NCI-H1092 treated with DMSO at 0.1 percent for 48 hours (cell line): ENCODE measurements at places on chromosomes 16 and 17.

DNA sequence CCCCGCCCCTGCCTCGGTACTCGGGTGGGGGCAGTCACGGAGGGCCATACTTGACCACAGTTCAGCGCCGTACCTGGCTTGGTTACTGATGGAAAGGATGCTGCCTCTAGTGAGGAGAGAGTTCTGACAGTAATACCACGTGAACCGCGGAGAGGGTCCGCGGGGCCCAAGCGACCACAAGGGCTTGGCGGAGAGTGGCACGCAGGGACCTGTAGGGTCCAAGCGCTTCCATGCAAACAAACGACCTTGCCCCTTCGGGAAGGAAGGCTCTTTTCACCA is 9.2 kb downstream of the KDM6B start:
- DNase-seq, result peak; percentile 54

- no peak for DNase-seq
These were observed 470.3 kb downstream of the TMEM114 start for GRCh38 chr16:8120001-8120400.

DNA sequence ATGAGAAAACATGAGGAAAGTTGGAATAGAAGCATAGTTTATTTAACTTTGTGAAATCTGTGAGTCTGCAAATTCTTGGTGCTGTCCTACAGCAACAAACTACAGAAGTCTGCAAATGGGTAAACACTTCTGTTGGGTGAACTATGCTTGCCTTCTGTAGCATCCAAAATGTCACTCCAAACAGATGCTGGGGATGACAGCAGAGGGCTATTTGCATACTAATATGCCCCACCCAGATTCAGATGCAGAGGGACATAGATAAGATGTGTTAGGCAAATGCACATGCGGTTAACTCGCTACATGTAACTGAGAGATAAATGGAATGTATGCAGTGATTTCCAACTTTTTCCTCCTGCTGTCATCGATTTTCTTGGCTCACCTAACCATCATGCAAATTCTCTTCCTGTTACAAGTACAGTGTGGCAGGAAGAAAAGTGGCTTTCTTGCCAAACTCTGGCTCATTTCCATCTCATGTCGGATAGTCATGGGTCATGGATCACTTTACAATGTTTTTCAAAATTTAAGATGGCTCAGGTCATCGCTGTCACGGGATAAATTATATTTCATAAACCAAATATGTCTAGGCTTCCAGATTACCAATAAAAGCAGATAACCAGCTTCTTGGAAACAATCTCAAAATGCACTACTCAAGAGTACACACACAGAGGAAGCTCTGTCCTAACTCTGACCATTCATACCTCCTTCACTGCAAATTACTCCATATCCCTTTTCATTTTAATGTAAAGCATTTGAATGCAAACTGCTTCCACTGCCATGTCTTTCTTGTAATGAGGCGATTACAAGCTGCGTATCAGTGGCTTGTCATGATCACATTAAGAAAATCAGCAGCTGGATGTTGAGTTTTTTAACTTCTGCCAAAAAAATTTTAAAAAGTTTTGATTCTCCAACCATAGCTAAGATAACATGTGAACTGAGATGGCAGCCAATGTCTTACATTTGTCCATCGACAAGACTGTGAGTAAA is 47.7 kb downstream of the ADAMTS18 start:
- no peak for DNase-seq

- no peak for DNase-seq
These were observed 1.8 kb upstream of the QPRT start for GRCh38 chr16:29676989-29677785.

- no peak for DNase-seq
These were observed 21.5 kb downstream of the PRCD start for GRCh38 chr17:76561332-76561731.

DNA sequence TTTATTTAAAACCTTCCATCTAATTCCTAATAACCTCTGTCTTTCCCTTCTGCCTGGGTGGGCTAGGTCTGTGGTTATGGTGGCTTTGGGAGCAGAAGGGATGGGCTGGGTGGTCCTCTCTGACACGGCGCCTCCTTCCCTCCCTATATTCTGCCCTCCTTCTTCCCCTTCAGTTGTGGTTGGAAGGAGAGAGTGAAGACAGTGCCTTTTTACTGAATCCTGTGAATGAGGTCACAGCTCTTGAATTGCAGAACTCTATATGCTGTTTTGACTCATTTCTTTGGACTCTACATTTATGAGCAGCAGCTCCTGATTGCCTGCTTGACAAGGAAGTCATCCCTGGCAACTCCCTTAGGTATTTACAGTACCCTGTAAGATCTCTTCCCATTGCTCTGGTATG is 256.0 kb upstream of the ELAC2 start:
- DNase-seq, result no peak

DNA sequence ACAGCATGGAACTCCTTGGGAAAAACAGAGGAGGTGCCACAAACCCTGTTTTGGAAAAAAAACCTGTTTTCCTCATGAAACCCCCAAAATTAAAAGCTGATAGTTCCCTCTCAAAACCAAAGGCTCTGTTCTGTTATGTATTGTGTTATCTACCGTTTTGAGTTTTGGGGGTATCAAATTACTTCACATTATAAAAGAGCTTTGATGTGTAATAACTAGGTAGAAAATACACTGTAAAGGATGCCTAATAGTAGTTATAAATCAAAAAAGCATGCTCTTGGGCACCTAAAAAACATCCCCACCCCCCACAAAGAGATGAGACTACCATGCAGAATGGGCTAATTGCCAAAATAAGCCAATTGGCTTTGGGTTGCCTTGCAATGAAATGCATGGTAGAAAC is 30.8 kb downstream of the C16orf54 start:
- DNase-seq, result no peak

DNA sequence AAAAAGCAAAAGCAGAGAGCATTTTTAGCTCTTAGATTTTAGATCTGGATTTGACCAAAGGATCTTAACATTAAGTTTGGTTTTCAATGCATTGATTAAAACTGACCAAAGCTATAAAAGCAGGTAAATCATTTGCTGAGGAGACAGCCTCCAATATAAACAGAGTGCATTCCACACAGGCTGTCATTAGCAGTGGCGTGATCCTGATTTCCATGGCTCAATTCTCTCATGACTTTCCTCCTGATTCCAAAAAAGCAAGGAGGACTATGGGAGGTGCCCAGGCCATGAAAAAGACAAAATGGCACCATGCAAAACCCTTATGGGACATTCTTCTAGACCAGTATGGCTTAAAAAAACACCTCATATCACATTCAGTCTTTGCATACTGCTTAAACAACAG is 53.5 kb downstream of the PARN start:
- no peak for DNase-seq

GRCh38 chr16:85327731-85328675 is 215.7 kb upstream of the CIBAR2 start:
- peak; percentile 94 for DNase-seq

DNA sequence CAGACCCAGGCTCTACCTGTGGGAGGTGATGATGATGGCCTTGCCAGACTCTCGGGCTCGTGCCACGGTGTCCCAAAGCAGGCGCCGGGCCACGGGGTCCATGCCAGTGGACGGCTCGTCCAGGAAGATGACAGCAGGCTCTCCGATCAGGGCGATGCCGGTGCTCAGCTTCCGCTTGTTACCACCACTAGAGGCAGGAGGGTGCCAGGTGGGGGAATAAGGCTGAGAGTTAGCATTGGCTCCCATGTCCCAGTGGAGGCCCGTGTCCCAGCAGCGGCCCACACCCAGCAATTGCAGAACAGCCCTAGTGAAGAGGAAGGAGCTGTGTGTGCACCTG is 10.3 kb upstream of the RNPS1 start:
- DNase-seq, result no peak

DNA sequence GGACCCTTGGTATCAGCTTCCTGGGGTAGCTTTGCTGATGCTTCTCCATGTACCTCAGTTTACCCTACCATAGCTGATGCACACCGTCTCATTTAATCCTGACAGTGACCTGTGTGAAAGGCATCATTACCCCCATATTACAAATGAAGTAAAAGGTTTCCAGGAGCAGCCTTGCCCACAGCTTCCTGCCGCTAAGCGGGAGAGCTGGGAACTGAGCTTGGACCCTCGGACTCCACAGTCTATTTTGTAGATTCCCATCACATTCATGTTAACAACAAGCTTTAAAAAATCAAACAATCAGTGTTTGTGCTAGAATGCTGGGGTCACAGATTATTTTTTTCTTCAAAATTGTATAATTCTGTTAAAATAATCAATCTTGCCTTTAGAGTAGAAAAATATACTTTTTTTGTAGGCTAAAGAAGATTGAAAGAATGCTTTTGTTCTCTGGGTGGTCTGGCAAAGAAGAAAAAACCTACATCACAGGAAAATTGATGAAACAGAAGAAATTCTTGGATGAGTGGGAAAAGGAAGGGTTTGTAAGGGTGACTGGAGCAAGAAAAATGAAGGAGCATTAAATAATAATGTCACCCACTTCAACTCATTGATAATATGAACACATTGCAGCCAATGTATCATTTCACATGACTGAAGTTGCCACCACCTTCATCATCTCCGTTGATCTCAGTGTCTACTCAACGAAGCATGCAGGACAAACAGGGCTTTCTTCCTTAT is 9.5 kb upstream of the USP10 start:
- no peak for DNase-seq

DNA sequence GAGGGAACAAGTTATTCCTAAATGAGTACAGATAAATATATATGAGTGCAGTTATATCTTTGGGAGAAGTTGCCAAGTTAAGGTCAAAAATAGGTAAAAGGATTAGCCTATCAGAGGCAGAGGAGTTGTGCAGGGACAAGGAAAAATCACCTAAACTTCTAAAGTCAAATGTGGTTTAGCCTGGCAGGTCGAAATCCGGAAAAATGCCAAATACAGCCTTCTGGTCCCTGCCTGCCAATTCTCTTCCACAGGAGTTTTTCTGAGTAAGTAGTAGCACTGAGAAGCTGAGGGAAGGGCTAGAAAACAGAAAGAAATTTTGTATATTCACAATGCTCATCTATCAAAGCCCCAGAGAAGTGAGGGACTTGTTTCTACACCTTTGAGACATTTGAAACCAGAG is 17.6 kb upstream of the CES5A start:
- no peak for DNase-seq

DNA sequence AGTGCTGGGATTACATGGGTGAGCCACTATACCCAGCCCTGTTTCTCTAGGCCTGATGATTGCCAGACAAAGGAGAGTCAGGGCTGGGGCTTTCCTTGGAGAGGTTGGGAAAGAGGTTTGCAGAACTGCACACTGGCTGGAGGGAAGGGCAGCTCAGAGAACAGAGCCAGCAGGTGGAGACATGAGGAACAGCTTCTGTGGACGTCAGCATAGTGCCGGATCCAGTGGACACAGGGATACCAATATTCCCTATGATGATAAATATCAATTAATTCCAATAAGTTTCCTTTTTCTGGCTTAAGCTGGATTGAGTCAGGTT is 43.2 kb upstream of the SCNN1B start:
- no peak for DNase-seq

- no peak for DNase-seq
These were observed 158.6 kb downstream of the XYLT1 start for GRCh38 chr16:17312094-17312710.

GRCh38 chr17:39051001-39051585 is 83.9 kb upstream of the FBXO47 start:
- no peak for DNase-seq

- DNase-seq, result no peak
These were observed 16.0 kb downstream of the SOX8 start for GRCh38 chr16:997440-998051.

DNA sequence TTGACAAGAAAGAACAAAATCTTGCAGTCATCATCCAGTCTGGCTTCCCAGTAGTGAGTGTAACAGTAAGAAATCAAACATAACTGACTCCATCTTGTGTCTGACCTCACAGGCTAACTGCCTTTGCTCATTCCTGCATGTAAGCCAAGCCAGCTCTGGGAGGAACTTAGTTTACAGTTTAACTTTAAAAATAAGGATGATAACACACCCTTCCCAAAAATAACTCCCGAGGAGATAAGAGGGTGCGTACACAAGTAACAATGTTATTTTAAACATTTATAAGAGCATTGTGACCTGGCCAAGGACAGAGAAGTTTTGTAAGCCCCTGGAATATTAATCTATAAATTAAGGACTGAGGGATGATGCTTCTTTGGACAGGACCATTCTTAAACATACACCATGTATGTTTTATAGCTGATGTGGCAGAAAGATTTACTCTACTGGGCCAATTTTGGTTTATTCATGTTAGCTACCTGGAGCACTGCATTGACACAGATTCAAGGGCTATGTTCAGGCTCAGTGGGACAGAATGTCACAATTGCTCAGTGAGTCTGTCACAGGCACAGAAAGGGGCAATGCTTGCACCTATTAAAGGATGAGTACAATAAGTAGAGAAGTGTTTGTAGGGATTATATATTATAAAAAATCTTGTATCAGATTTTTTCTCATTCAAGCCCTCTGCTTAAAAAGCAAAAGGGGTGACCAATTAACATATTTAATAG is 344.1 kb downstream of the UTP18 start:
- DNase-seq, result no peak

DNA sequence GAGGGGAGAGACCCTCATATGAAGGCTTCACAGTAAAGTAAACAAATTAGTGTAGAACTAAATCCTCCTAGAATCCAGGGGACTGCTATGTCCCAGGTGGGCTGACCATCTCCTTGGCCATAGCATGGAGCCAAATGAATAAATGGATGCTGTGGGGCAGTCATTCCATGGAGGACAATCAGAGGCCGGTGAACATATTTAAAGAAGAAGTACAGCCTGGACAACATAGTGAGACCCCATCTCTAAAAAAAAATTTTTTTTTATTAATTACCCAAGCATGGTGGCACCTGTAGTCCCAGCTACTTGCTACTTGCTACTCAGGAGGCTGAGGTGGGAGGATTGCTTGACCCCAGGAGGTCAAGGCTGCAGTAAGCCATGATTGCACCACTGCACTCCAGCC is 5.3 kb upstream of the CBFB start:
- no peak for DNase-seq

GRCh38 chr16:66714654-66715307 is 18.2 kb upstream of the CMTM4 start:
- peak; percentile 27 for DNase-seq

DNA sequence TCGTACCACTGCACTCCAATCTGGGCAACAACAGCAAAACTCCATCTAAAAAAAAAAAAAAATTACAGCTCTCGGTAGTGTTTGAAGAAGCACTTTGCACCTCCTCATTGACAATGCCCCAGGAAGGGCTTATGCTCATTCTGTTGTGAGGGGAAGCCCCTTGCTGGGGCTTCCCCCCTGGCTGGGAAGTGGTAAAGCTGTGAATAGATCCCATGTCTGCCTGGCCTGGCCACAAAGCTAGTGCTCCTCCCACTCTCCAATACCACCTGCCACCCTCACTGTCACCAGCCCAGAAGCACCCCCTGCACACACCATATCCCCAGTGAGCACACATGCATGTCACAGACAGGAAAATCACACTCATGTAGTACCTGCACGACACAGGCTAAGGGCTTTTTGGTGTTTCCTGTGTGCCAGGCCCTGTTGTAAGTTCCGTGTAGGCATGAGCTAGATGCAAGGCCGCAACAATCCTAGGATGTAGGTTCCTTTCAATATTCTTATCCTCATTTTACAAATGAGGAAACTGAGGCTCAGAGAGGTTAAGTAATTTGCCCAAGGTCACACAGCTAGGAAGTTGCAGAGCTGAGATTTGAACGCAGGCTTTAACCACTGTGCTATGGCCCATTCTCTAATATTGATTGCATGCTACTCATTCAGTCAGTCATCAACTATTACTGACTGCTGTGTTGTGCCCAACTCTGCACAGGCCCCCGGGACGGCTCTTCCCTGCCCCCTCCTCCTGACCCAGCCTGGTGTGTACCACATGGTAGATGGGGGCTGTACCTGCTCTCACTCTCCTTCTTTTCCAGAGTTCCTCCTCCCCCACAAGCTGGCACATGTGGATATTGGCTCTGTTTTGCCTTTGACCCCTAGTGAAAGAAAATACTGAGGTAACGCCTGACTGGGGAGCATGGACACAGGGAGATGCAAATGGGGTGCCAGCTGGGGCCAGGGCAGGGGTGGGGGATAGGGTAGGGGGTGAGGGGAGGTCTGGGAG is 11.9 kb upstream of the COL1A1 start:
- no peak for DNase-seq
